Smooth muscle cell of trachea (primary cell): ENCODE measurements at places on chromosomes 1 and 21. TPM values are rescaled to one million over a fixed set of nuclear protein-coding genes. Genes with fewer than 3 reads are reported as not detected.

The TMEM50A gene
- 87.7 and 129 TPM in 2 replicates for total RNA-seq

The IL20 gene
- not detected in 2 replicates for total RNA-seq

The HAPLN2 gene
- not detected in 2 replicates for total RNA-seq

The EPS8L3 gene
- not detected in 2 replicates for total RNA-seq

The RNF223 gene
- total RNA-seq = 0.15 TPM in 1 of 2 replicates, not detected in the other

The ITLN1 gene
- total RNA-seq = not detected in 2 replicates

The BRDT gene
- total RNA-seq = not detected in 2 replicates

The SPATA45 gene
- total RNA-seq = not detected in 2 replicates

The THEMIS2 gene
- 5.2 and 15.4 TPM in 2 replicates for total RNA-seq

The PIGR gene
- not detected in 2 replicates for total RNA-seq

The TLR5 gene
- total RNA-seq = 0.17 TPM in 1 of 2 replicates, not detected in the other

The HSPA13 gene
- total RNA-seq = 31.8 and 50.8 TPM in 2 replicates

The TSPEAR gene
- total RNA-seq = not detected in 2 replicates

The NOS1AP gene
- under 0.01 and 0.29 TPM in 2 replicates for total RNA-seq

The BRWD1 gene
- total RNA-seq = 48.5 and 60.9 TPM in 2 replicates
